WERI-Rb-1 (cell line): ENCODE measurements at places on chromosomes 12 and 14.

DNA sequence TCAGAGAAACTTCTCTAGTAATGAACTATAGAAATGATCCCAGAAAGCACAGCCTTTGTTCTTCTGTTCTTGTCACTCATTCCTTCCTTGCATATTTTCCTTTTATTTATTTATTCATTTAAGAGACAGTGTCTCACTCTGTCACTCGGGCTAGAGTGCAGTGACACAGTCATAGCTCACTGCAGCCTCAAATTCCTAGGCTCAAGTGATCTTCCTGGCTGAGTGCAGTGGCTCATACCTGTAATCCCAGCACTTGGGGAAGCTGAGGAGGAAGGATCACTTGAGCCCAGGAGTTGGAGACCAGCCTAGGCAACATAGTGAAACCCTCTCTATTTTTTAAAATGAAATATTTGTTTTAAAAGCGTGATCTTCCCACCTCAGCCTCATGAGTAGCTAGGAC is 11.5 kb downstream of the TECPR2 start:
- DNase-seq, result no peak

GRCh38 chr12:82057770-82058169 is 298.6 kb upstream of the PPFIA2 start:
- DNase-seq, result no peak

GRCh38 chr14:103544388-103545218 is 15.6 kb downstream of the TRMT61A start:
- no peak for DNase-seq

DNA sequence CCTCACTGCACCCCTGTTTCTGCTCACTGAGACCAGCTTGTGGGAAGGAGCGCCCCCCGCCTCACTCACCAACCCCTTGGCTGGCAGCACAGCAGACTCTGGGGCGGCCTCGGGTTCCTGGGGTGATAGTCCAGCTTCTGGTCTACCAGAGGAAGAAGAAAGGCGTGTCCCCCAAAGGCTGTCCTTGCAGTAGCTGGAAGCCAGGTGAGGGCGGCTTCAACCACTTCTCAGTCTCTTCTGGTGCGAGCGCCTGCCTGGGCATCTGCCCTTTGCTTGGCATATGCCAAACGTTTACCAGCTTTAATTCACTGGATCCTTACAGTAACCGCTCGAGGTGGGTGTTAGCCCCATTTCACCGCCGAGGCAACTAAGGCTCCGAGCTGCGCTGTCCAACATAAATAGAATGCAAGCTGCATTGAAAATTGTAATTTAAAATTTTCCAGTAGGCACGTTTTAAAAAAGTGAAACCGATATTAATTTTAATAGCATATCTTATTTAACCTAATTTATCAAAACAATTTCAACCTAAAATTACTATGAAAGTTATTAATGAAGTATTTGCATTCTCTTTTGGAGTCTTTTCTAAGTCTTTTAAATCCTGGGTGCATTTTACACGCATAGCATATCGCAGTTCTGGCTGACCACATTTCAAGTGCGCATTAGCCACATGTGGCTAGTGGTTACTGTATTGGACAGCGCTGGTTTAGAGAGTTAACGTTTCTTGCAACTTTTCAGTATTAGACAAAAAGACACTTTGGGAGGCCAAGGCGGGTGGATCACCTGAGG is 872 bp downstream of the FAM177A1 start:
- DNase-seq, result no peak

DNA sequence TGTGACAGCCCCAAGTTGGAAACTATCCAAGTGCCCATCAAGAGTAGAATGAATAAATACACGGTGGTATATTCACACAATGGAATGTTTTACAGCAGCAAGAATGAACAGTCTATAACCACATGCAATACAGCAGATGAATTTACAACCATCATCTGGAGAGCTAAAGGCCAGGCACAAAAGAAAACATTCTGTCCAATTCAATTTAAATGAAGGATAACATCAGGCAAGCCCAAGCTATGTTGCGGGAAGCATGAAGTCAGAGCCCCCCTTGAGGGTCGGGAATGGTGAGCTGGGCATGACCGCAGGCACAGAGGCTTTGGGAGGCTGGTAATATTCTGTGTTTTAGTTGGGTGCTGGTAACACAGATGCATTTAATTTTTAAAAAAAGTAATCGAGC is 76.0 kb downstream of the SYNE3 start:
- no peak for DNase-seq

GRCh38 chr12:70252832-70253231 is 9.6 kb downstream of the CNOT2 start:
- DNase-seq, result no peak

- DNase-seq, result no peak
These were observed 12.7 kb downstream of the PPP2R5C start for GRCh38 chr14:101774006-101774795.

DNA sequence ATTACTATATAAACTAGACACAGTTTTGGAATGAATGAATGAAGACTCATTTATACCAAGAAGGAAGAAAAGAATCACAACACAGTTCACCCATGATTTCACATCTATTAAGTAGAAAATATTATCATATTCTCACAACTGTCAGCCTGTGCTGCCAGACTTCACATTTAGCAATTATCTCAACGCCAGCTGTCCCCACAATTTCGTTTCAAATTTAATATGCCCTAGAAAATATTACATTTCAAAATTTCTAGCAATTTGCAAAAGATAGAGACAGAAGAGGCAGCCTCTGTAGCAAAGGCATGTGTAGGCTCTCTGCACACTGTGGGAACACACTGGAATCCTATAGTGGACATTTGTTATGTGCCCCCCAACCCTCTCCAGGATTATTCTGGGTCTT is 83.6 kb downstream of the ANKS1B start:
- no peak for DNase-seq

DNA sequence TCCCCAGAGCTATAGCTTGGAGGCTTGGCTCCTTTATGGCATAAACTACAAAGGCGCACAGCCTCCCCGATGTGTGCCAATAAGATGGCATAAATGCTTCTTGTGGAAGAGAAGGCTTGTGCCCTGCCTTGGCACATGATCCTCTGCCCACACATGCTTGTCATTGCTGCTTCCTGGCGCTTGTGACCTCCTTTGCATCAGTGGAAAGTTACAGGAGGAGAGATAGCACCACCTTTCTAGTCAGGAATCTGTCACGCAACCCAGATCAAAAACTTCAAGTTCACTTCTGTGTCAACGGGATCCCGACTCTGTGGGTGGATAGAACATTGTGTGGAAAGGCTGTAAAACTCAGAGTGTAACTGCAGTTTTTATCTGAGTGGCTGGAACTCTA is 183.8 kb upstream of the HIF1A start:
- DNase-seq, result no peak

GRCh38 chr12:93710574-93710926 is 33.4 kb downstream of the CRADD start:
- no peak for DNase-seq
